ENCODE measurements at places on chromosomes 3 and 15.

DNA sequence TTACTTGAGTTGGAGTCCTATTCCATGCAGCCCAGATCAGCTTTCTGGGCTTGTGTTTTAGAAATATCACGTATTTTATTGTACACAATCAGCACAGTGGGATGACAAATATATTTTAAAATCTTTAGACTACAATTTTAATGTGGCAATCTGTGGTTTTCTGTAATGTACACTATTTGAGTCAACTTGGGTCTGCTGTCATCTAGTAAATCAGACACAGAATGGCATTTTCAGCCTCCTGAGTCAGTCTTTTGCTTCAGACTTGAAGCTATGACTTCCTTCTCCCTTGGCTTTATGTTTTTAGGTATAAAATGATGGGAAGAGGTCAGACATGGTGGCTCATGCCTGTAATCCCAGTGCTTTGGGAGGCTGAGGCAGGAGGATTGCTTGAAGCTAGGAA is 232.1 kb downstream of the NECTIN3 start:
- DNase-seq: no peak

DNA sequence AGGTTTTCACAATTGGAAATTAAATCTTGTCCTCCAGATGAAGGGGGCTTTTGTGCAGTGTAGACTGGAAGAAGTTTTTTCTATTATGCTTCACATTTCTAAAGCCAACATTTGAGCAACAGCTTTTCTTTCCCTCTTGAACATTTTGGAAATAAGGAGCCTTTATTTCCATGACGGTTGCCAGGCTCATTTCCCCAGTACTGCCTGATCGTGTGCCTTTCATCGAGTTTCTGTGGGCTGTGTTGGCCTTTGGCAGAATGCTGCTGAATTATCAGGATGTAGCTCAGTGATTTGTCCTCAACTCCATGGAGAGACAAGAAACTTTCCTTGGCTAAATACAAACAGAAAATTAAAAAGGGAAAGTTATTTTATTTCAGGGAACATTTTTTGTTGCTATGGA is 314.8 kb upstream of the LRRC3B start:
- DNase-seq: no peak

DNA sequence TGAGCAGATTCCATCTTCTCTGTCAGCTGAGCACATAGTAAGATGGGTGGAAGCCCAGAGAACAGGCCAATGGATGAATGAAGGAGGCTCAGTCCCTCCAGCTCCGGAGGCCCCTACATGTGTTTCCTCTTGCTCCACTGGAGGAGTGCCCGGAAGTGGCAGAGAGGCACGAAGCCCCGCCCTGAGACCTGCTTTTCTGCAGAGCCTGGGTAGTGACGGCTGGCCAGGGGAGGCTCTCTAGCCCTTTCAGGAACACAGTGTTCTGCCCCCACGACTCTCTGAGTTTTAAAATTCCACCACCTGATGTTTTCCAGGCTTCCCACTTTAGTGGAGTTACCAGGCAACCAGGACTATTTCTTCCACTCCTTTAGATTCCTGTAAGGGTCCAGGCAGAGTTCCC is 149.4 kb upstream of the SLC6A11 start:
- DNase-seq: no peak

DNA sequence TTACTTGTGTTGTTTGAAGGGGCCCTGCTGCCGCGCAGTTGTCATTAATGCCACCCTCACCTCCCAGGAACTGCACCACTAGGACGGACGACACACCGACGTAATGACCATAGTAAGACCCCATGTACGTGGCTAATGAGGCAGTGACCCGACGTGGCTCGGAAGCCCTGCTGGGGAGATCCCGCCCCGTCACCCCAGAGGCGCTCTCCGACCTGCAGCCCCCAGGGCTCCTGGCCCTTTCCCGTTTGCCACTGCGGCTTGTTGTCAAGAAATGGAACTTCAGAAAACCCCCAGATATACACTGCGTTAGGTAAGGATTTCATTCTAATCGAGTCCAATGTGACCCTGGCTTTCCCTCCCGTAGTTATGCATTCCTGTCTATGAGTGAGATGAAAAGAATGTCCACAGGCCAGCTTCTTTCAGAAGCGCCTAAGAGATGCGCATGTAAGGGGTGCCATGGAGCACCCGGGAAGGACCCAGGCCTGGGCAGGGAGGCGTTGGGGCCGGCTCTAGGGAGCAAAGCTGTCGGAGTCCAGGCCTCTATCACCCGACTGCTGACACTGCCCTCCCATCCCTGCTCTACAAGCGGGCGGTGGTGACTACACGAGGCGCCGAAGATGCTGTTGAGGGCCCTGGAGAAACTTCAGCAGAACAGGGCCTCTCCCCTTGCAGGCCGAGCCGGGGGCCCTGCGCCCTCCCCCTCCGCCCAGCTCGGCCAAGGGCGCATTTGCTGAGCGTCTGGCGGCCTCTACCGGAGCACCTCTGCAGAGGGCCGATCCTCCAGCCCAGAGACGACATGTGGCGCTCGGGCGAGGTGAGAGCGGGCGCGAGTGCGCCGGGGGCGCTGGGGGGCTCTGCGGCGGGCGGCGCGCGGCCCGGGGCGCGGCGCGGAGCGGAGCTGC is at the start of gene GABRA5:
TSS of gene GABRA5 (plus strand) at position 765 of the 902 bp plus-strand sequence. CDS start 2,187 bp downstream, outside the sequence.
- no peak for DNase-seq

Measured in effector memory CD4-positive, alpha-beta T cell (primary cell).